ENCODE measurements at places on chromosomes 1 and 21.

GRCh38 chr1:8742022-8742924 is 75.2 kb downstream of the RERE start:
- DNase-seq = no peak

- no peak for DNase-seq
Measured at GRCh38 chr1:72122099-72122880, 160.0 kb downstream of the NEGR1 start.

DNA sequence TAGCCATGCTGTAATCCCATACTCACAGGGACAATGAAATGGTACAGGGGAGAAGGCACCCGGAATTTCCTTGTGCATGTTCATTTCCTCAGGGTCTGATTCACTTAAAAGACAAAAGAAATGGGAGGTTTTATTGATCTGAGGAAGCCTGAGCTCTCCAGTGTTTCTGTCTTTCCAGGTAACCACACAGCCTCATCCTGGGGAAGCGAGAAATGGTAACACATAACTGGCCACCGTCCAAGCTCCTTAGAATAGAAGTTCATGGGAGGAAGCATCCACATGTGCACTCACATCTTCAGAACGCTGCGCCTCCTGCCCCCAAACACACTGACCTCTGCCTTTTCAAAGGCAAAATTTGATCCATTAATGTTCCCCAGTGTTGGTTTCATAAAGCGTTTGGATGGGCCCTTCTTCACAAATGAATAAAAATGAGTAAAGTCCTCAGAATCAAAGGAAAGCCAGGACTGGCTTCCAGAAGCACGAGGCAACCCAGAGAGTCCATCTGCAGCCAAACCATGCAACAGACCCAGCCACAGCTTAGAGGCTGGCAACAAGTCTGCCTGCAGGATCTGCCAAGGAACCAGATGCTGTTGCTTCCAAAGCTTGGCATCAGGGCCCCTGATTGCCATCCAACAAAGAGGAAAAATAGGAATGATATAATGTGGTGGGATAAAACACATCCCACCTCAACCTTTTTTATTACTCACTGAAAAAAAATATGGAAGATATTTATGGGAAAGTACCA is 120.3 kb downstream of the ZBTB18 start:
- no peak for DNase-seq

DNA sequence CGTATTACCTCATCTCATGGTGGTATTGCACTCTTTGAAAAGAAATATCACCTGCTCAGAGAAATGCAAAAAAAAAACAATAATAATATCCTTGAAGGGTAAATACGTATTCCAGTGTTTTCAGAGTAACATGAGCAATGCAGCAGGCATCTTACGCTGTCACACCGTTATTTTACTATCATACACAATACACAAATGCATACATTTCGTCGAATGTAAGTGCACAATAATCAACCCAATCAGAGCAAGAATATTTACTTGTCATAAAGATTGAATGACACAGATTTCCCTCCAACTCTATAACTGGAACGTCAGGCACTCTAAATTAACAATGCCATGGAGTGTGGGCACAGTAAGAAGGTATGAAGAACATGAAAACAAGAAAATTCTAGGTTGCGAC is 1050.1 kb downstream of the PLA2G4A start:
- no peak for DNase-seq

- DNase-seq = no peak
Measured at GRCh38 chr21:28714777-28715464, 277.8 kb downstream of the LTN1 start.

GRCh38 chr1:25247024-25247828 is at the start of gene RSRP1:
Gene RSRP1 (minus strand): TSS chr1:25247454. CDS start chr1:25246963, 491 bp downstream.
- DNase-seq = peak; percentile 100

DNA sequence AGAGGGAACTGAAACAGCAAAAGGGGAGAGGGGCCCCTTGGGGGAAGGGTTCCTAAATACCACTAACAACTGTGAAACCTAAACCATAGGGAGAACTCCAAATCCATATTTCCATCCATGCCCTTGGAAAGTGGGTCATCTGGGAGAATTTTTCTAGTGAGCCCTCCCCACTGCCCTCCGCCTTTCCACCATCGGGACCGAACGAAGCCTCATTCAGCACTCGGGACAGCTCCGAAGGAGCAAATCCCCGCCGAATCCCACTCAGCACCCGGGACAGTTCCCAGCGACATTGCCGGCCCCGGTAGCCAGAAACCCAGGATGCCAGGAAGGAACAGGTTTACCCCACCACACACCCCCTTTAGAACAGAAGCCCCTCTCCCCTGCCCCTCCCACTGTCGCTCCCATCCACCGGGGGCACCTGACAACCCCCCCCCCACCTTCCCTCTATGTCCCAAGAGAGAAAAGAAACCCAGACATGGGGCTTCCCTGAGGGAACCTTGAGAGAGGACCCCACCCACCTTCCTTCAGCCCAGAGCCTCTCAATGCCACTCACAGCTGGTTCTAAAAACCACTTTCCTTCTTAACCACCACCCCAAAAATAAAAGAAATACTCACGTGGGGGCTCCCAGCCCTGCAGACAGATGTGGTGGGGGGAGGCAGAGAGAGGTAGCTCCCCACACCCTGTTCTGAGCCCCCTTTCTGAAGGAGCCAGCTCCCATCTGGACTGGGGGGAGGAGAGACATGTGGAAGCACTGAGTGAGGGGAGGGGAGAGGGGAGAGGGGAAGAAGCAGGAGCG is 4.5 kb downstream of the DLGAP3 start:
- DNase-seq = peak; percentile 46

DNA sequence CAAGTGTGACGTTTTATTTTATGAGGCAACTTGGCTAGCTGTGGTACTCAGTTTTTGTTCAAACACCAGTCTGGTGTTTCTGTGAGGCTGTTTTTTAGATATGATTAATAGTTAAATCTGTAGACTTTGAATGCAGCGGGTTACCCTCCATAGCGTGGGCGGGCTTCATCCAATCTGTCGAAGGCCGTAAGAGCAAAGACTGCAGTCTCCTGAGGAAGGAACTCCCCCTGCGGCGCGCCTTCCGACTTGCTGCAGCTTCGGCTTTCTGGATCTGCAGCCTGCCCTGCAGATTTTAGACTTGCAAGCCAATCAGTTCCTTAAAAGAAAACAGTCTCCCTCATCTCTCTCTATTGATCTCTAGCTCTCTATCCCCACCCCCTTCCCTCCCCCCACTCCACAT is 4.2 kb upstream of the ZNF496 start:
- no peak for DNase-seq

DNA sequence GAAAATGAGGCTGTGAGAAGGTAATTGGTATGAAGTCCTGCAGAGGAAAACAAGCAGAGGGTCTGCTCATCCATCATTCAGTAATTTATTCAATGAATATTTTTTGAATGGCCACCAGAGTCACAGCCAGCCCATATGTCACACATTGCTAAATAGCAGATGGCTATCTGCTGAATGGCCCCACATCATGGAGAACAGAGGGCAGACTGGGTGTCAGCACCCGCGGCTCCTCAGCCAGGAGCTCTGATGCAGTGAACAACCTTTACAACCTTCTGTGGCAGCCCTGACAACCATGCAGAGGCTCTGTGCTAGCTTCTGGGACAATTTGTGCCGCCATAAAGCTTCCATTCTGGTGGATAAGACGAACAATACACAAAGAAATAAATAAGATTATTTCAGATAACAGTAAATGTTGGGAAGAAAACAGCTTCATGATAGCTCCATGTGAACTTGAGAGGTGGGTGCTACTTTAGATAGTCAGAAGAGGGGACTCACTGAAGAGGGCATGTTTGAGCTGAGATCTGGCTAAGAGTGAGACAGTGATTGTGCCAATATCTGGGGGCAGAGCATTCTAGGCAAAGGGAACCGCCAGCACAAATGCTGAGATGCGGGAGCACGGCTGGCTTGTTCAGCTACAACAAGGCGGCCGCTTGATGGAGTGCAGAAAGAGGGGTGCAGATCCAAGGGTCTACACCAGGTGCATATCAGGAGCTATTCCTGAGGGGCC is 2.8 kb upstream of the C1orf210 start:
- DNase-seq = no peak

- DNase-seq = no peak
Measured at GRCh38 chr1:244301595-244302130, 150.0 kb downstream of the ADSS2 start.

DNA sequence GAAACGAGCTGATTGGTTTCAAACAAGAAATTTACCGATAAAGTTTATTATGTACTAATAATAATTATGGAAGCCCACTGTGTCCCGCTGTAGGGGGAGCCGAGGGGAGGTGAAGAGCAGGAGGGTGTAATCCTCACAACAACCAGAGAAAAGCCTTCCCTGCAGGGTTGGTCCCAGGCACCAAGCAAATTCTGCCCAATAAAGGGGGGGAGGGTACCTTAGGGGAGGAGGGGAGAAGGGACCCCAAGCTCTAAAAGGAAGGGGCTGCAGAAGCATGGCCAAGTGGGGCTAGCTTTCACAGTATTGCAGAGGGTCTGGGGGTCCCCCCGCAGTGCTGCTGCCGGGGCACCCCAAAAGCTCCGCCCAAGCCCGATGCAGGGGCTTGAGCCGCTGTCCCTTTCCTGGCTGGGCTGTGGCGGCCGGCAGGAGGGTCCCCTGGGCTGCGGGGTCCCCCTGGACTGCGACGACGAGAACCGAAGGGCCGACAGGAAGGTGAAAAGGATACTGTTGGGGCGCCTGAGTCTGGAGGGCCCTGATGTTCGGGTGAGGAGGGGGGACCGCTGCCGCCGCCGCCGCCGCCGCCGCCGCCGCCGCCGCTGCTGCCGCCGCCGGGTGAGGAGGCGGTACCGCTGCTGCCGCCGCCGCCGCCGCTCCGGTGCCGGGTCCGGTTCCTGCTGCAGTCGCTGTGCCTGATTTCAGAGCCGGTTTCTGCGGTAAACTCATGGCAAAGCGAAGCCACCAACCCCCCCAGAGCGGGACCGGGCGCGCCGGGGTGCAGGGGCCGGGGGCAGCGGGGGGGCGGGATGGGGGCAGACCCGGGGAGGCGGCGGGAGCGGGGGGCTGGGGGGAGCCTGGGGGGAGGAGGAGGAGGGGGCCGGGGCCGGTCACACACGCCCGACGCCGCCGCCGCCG is 771 bp downstream of the EIF4G3 start:
- peak; percentile 59 for DNase-seq

DNA sequence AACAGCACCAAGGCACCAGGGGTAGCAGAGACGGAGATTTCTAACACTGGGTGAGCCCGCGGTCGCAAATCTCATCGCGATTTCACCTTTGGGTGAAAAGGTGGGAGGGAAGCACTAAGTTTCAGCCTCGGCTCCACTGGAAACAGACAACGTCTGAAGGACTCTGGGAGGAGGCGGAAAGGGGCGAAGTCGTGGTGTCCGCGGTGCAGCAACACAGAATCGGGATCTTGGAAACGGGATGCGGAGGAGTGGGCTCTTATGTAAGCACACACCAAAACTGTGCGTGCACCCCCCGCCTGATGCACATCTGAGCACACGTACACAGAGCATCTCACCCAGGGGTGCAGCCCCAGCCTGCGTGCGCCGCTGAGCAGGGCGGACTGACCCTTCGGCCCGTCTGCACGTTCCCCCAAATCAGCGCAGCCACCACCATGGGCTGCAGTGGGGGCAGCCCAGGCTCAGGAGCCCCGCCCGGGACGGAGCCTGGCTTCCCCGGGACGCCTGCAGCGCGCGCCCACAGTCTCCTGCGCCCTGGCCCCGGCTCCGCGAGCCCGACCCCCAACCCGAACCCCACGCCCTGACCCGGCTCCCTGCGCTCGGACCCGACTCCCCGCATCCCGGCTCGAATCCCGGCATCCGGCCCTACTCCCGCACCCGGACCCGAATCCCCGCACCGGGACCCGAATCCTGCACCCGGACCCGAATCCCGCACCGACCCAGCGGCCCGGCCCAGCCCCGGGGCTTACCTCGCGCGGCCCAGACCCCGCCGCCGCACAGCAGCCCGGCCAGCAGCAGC is 670 bp downstream of the CLSTN1 start:
- DNase-seq = peak; percentile 42

GRCh38 chr1:244226435-244226834 is 175.4 kb downstream of the ZBTB18 start:
- no peak for DNase-seq

DNA sequence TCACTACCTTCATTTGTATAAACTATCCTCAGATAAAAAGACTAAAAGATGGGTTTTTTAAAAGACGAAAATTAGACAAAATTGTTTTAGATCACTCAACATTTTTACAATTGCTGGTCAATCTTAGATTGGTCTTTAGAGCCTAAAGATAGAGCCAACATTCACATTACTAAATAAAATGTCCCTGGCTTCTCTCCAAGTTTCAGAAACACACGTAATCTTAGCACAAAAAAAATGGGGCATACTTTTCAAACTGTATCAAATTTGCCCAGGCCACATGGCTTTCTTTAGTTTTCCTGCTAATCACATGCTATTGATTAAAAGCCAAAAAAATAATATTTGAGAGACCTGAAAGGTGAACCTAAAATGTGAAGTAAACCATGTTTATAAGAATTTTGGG is 288.1 kb downstream of the DPYD start:
- DNase-seq = no peak

- DNase-seq = no peak
Measured at GRCh38 chr1:28171246-28171645, 5.2 kb downstream of the PTAFR start.

GRCh38 chr1:243312952-243313634 is 57.3 kb downstream of the SDCCAG8 start:
- peak; percentile 25 for DNase-seq

DNA sequence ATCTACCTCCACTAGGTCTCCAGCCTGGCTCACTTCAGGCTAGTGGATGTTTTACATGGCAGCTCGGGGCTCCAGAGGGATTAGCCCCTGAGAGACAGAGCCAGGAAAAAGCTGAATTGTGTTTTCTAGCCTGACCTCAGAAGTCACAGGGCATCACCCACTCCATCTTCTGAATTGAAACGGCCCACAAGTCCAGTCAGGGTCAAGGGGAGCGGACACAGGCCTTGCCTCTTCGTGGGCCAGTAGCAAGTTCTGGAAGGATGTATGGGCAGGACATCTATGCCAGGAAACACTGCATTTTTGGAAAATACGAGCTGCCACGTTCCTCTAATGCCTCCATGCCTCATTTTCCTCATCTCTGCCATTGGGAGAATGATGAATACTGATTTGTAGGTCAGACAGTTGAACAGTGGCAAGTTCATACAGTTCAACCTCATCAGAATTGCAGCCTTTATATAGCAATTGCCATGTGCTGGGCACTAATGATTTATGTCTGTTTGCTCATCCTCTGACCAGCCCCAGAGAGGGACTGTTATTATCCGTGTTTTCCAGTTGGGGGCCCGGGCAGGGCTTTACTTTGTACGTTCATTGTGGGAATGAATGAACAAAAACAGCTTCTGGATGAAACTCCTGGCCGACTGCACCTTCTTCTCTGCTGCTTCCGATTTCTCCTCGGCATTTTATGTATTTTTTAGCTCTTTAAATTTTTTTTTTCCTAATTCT is 23.2 kb upstream of the PCBP3 start:
- DNase-seq = no peak

DNA sequence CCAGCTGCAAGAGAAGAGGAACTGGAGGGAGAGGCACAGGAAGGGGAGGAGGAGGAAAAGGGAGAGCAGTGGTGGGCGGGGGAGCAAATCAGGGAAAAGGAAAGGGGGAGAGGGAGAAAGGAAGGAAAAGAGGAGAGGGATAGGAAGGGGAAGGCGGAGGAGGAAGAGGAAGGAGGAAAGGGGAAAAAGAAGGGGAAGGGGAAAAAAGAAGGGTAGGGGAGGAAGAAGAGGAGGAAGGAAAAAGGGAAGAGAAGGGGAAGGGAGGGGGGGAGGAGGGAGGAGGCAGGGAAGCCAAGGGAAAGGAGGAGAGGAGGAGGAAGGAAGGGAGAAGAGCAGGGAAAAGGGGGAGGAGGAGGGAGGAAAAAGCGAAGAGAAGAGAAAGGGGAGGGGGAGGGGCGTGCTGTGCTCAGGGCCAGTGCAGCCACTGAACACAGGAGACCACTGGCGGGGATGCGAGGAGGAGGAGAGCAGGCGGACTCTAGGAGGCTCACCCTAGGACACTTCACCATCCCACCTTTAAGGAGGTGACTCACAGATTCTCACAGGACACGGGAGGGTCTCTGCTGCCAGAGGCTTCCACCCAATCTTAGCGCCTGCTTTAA is 33.1 kb downstream of the PGBD5 start:
- DNase-seq = no peak

Data from germinal center (tissue), 1 donor.